ENCODE measurements at places on chromosomes 3 and 15.

GRCh38 chr3:47978386-47978785 is 37.8 kb downstream of the MAP4 start:
- no peak for DNase-seq

GRCh38 chr15:66573719-66574595 is 8.2 kb upstream of the LCTL start:
- DNase-seq, result no peak

GRCh38 chr3:190883973-190884832 is 21.7 kb upstream of the GMNC start:
- DNase-seq, result peak; percentile 70

DNA sequence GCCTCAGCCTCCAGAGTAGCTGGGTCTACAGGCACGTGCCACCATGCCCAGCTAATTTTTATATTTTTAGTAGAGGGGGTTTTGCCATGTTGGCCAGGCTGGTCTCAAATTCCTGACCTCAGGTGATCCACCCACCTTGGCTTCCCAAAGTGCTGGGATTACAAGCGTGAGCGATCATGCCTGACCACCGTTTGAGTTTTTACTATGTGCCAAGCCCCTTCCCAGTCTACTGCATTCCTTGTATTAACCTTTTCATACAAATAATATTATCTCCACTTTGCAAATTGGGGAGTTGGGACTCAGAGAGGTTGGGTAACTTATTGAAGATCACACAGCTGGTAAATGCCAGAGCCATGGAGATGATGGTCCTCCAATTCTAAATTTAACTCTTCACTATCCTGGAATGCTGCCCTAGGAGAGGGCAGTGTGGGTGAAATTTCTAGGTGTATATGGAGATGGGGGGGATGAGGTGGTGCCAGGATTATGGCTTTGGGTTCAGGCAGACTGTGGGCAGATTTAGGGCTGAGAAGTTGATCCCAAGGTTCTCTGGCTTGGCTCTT is 1.0 kb upstream of the PXK start:
- no peak for DNase-seq

- DNase-seq, result no peak
Observed at GRCh38 chr3:2465842-2466241, 367.2 kb downstream of the CNTN4 start.

- DNase-seq, result no peak
Observed at GRCh38 chr3:88767746-88768145, 339.7 kb upstream of the EPHA3 start.

DNA sequence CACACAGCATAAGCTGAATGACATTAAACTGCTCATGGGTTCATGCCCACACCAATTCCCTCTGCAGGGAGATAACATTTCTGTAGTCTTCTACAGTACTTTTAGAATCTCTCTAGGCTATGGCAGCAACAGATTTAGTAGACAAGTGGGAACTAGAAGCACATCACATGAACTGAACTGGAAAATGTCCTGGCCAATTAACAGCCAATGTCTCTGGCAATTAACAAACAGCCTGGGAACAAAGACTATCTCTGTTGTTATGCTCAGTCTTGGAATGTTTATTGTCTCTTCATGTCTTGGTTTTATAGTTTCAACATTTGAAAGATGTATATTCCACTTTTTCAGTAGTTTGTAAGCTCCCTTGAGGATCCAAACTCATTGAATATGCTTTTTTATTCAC is 523.2 kb upstream of the NAALADL2 start:
- no peak for DNase-seq
